ENCODE measurements at places on chromosomes 6 and 20. TPM values are rescaled to one million over a fixed set of nuclear protein-coding genes. Genes with fewer than 3 reads are reported as not detected.

DNA sequence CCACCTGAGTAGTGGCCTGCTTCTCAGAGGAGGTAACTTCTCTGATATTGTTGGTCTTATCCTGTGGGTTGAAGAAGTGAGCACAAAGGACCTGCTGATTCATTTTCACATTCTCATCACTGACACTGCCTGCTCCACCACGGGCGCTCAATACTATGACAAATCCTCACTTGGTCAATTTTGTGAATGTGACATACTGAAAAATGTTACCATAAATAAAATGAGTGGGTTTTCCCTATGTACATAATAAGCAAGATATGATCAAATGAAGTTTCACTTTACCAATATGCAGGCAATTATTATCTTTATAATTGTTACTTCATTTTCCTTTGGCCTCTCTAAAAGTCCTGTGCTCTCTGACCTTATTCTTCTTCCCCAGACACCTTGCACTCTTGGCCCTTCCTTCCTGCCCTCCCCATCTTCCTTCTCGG, 71.5 kb upstream of the RIPOR2 start:
- peak; percentile 47 for DNase-seq

TMC2 gene
- total RNA-seq: not detected

TOX2 gene
- 0.61 TPM for total RNA-seq

SIRPB1 gene
- total RNA-seq: 1.5 TPM

GRCh38 chr20:25622049-25622448, 1.8 kb downstream of the NANP start:
- no peak for DNase-seq

DNA sequence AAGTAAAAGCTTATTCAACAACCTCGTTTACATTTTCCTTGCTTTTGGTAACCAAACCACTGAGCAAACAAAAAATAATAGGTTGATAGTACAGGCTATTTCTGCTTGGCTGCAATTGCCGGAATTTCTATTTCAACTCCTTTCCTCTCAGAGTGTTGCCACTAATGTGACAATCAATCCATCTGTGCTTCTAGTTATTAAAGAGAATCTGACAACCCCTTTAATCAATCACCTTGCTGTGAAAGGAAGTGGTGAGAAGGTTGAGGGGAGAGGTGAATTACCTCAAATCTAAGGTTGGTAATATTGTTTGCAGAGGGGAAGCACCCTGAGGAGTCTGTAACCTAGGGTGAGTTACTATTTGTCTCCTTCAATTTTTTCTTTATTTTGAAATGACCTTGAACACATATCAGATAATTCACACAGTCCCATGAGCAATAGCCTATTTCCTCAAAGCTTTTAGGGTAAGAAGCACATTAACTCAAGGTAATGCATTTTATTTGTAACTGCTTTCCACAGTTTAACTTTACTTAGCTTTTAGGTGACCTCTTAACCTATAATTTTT, 603.4 kb downstream of the MMUT start:
- DNase-seq: no peak

PHF20 gene
- 61.5 TPM for total RNA-seq

DNA sequence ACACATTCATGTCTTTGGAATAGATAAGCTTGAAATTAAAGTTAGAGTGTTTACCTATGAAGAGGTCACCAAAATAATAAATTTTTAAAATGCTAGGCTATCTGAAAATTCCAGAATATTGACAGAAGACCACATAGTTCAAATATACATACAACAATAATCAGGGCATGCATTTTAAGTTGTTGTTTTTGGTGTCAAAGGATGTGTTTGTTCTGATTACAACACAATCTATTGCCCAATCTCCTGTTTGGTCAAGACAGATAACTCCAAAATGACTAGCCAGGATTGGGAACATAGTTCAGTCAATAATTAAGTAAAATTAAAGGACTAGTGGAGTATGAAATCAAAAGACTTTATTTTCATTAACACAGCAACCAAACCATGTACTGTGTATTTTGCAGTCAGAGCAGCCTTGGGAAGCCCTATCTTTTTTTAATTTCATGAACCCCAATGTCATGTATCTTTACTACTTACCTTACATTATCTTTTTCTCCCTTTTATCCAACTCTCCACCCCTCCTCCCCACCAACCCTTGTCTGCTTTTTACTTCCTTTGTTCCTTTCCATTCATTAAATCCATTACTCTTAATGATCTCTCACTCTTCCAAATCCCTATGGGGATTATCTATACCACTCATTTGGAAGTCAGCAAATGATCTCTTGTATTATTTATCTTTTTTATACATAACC, 111.2 kb downstream of the CDK19 start:
- DNase-seq: no peak

GRCh38 chr6:43622541-43622940, 6.5 kb downstream of the GTPBP2 start:
- DNase-seq: no peak

DNA sequence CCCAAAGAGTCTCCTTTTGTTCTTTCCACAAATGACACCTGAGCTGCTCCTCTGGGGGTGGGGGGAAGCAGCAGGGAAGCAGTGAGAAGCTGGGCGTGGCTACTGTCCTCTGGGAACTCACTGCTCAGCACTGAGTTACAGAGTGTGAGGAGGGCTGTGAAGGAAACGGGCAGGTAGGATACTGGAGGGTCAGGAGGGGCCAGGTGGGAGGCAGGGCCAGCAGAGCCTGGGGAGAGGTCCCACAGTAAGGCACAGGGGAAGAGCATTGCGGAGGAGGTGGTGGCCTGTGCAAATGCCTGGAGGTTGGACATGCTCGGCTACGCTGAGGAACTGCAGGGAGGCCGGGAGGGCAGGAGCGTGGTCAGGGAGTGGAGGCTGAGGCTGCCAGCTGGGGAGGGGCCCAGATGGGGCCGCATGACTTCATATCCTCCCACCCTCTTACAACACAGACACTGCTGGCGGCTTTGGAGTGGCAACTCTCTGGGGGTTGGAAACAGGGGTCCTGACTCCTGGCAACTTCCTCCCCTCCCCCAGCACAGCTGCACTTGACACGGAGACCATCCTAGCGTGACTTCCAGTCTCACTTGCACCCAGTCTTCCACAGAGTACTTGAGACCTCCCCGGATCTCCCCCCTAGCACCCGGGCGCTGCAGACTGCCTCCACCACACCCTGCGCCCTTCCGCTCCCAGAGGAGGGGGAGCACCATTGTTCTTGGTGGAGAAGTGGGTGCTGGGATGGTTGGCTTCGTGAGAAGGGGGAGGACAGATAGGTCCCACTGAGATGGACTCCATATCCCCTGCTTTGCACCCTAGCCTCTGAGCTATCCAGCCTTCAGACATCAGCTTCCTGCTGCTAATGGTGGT, 34.2 kb downstream of the RBM38 start:
- DNase-seq: no peak

C4A gene
- total RNA-seq: 3.6 TPM

DNA sequence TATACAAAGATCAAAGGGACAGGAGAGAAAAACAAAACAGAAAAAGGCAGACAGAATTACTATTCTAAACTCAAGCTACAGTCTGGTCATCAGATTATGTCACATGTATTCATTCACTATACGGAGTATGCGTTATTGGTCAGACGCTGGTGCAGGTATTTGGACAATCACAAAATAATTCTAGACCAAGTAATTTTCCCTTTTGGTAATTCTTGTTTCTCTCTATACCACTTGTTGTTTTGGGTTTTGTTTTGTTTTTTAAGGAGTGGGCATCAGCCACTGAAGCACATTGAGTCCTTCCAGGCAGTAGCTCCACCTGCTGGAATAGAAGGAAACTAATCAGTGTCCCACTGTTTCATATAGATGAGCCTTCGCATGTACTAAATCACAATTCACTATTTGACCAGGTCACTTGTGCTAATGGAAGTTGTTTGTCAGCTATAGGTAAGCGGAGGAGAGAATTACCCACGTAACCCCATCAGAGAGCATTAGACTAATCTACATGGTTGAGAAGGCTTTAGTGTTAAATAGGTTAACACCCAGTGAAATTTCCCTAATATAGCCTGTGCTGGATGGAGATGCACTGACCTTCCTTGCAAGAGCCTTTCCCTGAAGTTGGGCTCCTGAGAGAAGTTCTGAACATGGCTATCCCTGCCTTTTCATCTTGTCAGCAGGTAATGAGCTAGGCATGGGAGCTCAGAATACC, 77.9 kb downstream of the TNFAIP3 start:
- no peak for DNase-seq

NOX3 gene
- not detected for total RNA-seq

CGA gene
- total RNA-seq: not detected

LINC00237 gene
- total RNA-seq: not detected

C6orf118 gene
- total RNA-seq: not detected

- no peak for DNase-seq
Measured at GRCh38 chr20:53625311-53626129, 31.9 kb upstream of the ZNF217 start.

DNA sequence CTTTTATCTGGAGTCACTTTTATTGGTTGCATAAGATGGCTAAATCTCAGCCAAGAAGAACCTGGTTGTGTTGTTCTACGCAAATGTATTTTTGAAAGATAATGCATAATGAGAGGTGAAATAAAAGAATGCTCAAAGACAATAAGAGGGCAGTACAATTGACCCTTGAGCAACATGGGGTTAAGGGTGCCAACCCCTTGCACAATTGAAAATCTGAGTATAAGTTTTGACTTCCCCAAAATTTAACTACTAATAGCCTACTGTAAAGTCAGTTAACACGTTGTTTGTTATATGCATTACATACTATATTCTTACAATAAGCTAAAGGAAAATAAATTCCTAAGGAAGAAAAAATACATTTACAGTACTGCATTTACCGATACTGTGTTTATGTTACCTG, 5.9 kb downstream of the RNF146 start:
- no peak for DNase-seq

GRCh38 chr20:1465470-1466210, 1.0 kb downstream of the NSFL1C start:
- no peak for DNase-seq

DNA sequence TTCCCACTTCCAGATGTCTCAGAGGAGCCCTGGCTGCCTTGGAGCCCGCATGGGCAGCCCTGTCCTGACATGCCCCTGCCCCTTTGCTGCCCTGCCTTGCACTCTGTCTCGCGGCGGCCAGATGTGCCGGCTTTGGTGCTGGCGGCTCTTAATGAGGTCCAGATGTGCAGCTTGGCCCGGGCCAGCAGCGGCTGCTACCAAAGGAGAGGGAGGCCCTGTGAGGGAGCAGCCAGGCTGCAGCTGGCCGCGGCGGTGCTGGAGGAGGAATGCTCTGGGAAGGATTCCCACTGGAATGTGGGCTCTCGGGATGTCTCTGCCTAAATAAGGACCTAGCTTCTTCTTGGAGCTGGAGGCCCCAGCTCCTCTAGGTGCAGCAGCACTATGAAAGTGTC, 72.4 kb downstream of the FGD2 start:
- DNase-seq: no peak

DNA sequence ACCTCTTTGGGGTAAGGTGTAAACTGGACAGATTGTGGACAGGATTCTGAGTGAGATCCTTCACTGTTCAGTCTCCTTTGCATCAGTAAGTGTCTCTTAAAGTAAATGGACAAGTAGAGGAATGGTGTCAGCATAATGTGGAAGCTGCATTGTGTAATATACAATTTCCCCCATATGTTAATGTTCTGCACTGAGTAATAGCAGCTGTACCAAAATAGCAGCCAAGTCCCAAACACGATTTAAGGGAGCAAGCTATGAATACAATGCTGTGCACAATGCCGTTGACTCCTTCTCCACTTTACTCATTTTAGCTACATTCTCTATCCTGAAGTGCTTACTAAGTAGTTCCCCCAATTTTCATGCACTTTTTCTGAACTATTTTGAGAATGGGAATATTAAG, 21.1 kb upstream of the TRIM26 start:
- no peak for DNase-seq

GSTA4 gene
- total RNA-seq: 3.5 TPM

DNA sequence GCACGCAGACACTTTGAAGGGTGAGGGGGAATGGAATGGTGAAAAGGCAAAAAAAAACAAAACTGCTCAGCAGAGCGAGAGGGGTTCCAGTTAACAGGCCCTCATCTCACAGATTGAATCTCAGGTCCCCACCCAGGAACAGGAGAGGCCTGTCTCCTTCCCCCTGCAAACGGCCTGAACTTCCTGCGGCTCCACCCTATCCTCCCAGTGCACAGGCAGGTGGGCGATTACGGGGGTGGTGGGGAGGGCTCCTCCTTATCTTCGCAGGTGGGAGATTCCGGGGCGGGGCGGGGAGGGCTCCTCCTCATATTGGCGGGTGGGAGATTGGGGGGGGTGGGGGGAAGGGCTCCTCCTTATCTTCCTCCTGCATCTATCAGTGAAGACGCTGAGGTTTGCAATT, 129.0 kb downstream of the SOX4 start:
- DNase-seq: no peak

TMEM14B gene
- total RNA-seq: 85.7 TPM

OTOR gene
- not detected for total RNA-seq

- no peak for DNase-seq
Measured at GRCh38 chr6:56524891-56525703, 117.6 kb downstream of the DST start.

- DNase-seq: no peak
Measured at GRCh38 chr6:163092876-163093275, 321.6 kb upstream of the QKI start.

DNA sequence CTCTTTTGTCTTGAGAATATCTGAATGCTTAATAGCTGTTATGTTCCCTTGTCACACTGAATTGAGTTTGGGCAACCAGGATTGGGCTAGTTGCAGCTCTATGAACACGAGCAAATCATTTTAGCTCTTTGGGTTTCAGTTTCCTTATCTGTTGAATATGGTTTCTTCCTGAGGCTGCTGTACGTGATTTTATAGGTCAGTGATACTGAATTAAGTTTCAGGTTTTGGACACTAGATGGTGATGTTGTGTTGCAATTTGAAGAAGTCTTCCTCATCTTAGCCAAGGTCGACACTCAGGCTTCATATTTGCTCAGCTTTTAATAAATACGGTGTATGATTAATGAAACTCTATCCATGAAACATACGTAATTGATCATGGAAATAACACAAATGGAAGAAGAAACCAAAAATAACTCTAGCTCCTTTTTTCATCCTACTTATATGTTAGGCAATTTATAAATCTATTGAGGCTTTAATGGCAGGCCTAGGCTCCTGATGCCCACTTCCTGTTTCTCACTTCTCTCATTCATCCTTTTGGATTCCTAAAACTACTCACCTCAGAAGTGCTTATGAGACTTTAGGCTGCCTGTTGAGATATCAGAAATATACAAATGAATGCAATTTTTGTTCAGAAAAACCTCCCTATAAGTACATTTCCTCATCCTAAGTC, 354.1 kb upstream of the MAP3K7 start:
- DNase-seq: peak; percentile 26
